ENCODE measurements at places on chromosomes 6 and 20.
A peak's percentile ranks its signal among the peaks of the same experiment; 100 is the strongest.

DNA sequence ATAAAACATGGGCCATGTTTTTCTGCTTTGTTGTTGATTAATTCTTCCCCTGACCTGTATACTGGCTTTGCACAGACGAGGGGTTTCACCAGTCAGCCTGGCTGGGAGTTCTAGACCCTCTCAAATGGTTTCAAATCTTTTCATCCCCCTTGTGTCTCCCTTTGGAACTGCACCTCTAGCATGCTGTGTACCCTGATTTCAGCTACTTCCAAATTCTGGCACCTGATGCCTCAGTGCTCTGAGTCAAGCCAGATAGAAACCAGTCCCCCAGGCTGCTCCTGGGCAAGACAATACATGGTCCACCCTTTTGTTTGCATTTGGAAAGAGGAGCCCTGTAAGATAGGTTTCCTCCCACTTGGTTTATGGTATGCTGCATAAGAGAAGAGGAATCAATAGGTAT lies 290.2 kb downstream of the BTBD3 start:
- peak; percentile 16 for DNase-seq

DNA sequence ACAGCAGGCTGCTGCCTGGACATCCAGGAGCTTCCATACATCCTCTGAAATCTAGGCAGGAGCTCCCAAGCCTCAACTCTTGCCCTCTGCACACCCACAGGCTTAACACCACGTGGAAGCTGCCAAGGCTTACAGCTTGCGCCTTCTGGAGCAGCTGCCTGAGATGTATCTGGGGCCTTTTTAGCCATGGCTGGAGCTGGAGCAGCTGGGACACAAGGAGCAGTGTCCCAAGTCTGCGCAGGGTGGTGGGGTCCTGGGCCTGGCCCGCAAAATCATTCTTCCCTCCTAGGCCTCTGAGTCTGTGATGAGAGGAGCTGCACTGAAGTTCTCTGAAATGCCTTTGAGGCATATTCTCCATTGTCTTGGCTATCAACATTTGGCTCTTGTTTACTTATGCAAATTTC lies 255.0 kb downstream of the DLL1 start:
- DNase-seq, result no peak

GRCh38 chr6:125301435-125302391 lies at the start of gene HDDC2:
HDDC2 (minus strand) TSS chr6:125301967; CDS start chr6:125301932, 35 bp downstream.
- peak; percentile 91 for DNase-seq

DNA sequence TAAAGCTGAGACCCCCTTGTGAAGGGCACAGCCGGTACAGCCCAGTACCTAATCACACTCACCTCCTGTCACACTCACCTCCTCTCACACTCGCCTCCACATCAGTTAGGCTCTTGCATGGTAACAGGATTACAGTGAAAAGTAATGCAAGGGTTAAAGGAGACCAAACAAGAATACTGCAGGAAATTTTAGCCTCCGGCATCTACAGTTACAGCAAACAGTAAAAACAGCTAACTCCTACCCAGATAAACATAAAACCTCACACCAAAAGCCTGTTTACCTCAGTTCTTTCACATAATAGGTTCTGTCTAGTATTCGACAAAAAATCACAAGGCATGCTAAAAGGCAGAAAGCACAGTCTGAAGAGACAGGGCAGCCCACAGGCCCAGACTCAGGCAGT lies 55.6 kb downstream of the FARS2 start:
- DNase-seq, result no peak

- DNase-seq, result peak; percentile 20
Observed at GRCh38 chr20:20184149-20184548, 131.8 kb downstream of the CFAP61 start.

- no peak for DNase-seq
Observed at GRCh38 chr6:106149472-106150069, 63.4 kb downstream of the PRDM1 start.

DNA sequence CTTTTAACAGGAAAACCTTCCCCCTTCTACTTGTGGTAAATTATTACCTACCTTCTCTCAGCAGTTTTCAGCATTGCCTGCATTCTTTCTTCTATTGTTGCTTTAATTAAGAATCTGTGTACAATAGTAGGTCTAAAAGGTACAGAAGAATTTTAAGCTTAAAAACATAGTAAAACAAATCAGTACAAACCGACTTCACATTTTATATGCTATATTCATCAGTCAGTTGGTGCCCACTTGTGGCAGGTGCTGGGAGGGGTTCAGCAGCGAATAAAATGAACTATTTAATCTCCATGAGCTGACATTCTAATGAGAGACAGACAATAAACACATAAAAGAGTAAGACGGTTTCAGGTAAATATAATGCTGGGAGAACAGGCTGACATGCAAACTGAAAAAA lies 73.4 kb upstream of the FBXO30 start:
- no peak for DNase-seq

GRCh38 chr6:14717307-14717706 lies 528.6 kb upstream of the JARID2 start:
- DNase-seq, result no peak

DNA sequence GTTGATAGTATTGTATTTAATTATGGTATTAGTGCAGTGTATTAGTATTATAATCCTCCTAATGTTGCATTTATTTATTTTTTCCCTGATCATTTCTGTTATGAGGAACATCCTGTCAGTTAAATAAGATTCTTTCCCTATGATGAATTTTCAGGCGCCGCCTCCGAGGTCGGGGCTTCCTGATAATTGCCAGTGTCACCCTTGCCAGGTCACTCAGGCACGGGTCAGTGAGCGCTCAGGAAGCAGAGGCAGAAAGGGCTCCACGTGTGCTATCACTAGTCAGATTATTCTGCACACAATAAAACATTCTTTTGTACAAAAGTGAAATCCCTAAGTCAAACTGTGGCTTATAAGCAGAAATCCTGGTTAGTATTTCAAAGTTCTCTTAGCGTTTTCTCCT lies 64.8 kb downstream of the TSHZ2 start:
- no peak for DNase-seq

DNA sequence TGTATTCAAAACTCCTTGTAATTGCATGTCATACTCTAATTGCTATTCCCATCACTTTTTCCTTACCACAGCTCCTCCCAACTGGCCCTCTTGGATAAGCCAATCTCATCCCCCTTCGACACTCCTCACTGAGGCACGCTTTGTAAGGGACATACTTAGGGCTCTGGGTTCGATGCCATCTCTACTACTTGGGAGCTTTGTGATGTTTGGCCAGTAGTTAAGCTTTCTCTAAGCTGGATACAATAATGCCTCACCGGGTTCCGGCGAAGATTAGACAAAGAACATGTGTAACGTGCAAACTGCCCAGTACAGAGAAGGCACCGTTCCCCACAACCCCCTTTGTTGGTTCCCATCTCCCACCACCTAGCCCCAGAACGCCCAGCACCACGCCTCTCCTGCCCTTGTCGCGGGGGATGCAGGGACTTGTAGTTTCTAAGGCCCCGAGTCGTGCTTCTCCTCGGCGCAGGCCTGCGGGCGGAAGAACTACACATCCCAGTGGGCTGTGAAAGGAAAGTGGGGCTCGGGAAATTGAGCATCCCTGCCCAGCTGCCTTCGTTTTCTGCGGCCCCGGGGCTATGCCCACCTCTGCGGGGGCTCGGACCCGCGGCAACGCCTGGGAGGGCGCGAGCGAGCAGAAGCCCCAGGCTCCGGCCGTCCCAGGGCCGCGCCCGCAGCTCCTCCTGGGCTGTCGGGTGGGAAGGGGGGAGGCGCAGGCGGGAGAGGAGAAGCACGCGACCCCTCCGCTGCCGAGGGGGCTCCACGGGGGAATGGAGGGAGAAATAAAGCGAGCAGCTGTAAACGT lies 1.1 kb upstream of the ZDHHC14 start:
- DNase-seq, result peak; percentile 99

- peak; percentile 18 for DNase-seq
Observed at GRCh38 chr20:47551841-47552240, 50.2 kb downstream of the NCOA3 start.

GRCh38 chr6:28683945-28684538 lies 158.4 kb downstream of the GPX5 start:
- peak; percentile 33 for DNase-seq

Measured in NCI-H146 (cell line).